ENCODE measurements at places on chromosomes 2 and 18.

- no peak for DNase-seq
Measured at GRCh38 chr18:10030816-10031541, 117.2 kb downstream of the VAPA start.

- DNase-seq = no peak
Measured at GRCh38 chr2:153043385-153043784, 325.0 kb downstream of the ARL6IP6 start.

GRCh38 chr2:159900343-159900742, 102.3 kb upstream of the CD302 start:
- DNase-seq = no peak

- no peak for DNase-seq
Measured at GRCh38 chr18:58476516-58477256, 152.2 kb downstream of the ALPK2 start.

DNA sequence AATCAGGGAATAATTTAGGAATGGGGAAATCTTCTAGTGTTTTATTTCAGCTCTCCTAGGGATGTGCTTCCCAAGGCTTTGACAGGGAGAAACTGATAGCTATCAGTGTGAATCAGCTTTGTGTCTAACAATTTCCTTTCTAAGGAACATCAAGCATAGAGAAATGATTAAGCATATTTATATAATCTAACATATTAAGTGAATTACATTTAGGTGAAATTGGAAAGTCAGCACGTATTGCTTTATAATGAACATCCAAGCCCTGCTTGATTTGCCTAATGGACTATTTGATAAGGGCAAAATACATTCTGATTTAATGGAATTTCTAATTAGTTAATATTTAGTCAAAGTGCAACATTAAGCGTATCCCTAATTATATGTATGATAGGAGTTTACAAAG, 19.5 kb upstream of the TSPYL6 start:
- DNase-seq = no peak

GRCh38 chr2:1747065-1747941, 3.0 kb upstream of the PXDN start:
- no peak for DNase-seq

All from stimulated activated CD8-positive, alpha-beta memory T cell treated with anti-CD3 and anti-CD28 coated beads, Interleukin-7, amount 100 ng/mL, for 24 hours (primary cell).